ENCODE measurements at places on chromosomes 11 and 22. TPM values are rescaled to one million over a fixed set of nuclear protein-coding genes. Genes with fewer than 3 reads are reported as not detected.

Gene TBX10
- not detected for total RNA-seq

GRCh38 chr22:38760477-38761201 lies 4.8 kb upstream of the SUN2 start:
- no peak for DNase-seq

- DNase-seq: no peak
Observed at GRCh38 chr11:41984023-41984422, 524.6 kb upstream of the LRRC4C start.

DNA sequence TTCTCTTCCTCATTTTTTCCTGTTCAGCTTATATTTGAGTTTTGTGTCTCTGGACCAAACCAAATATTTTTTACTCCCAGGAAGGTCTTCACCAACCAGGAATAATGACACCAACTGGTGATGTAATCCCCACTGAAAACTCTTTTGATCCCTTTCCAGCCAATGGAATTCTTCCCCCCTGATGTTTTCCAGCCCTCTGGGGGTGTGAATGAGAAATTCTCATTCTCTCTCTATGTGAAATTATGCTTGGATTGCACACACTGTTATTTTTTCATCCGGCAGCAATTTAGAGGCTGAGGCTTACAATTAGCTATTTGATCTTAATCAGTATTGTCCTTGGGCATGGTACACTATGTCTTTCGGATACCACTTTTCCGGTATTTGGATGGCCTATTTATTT lies 39.5 kb upstream of the SLC1A2 start:
- DNase-seq: no peak

DNA sequence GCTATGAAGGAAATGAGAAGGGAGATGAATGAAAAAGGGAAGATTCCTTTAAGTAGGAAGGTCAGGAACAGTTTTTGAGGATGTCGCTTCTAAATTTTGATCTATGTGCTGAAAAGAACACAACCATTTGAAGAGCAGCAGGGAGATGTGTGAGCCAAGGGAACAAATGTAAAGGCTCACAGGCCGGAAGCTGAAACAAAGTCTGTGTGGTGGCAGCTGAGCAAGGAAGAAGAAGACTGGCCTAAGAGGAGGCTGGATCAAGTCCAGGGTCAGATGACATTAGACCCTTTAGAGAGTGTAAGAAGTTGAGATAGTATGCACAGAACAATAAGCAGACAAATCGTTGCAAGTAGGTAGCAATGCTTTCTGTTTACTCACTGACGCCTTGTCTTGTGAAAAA lies 1631.4 kb upstream of the TENM4 start:
- no peak for DNase-seq

GRCh38 chr11:64751136-64751535 lies 7.2 kb upstream of the RASGRP2 start:
- DNase-seq: no peak

DNA sequence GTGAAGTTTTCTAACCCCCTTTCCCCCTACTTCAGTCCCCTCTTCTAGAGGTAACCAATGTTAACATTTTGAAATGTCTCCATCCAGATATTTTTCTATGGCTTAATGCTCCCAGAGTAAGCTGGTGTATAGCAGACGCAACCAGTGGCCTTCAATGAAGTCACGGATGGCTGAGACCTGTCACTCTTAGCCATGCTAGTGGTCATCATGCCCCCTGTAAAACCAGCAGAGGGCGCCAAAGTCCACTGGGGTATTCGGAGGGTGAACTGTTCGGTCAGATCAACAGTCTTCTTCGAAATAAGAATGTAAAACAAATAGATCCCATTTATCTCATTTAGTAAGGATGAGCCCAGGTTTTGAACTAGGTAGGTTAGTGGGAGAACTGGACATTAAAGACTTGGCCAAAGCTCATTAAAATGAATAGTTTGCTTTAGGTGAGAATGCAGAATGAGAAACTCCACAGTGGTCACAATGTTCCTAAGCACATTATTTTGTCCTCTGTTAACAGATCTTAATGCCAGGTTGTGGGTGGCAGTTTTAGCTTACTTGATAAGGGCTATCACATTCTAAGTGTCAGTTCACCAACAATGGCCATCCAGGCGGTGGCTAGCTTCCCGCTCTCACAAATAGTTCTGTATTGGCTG lies 8.6 kb upstream of the MMP8 start:
- no peak for DNase-seq

- no peak for DNase-seq
Observed at GRCh38 chr22:47573141-47573540, 810.7 kb downstream of the TBC1D22A start.

GRCh38 chr11:14906993-14907392 lies 15.0 kb upstream of the CYP2R1 start:
- DNase-seq: no peak

DNA sequence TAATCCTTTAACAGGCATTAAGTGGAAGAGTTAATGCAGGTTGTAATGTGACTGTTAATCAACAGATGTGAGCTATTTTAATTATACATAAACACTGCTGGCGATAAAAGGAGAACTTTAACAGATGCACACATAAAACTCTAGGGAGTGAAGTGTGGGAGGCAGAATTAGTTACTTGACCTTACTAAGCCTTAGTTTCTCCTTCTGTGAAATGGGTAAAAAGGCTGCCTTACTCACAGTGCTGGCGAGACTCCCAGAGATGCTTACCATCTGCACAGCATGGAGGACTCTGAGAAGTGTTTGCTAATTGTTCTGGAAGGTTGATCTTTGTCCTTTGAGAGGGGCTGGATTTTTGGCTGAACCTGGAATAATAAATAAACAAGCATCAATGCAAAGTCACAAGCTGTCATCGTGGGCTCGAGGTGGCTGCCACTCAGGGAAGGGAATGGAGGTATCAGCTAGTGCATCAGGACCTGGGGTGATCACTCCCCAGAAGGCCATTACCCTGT lies 58.6 kb upstream of the MPEG1 start:
- no peak for DNase-seq

DNA sequence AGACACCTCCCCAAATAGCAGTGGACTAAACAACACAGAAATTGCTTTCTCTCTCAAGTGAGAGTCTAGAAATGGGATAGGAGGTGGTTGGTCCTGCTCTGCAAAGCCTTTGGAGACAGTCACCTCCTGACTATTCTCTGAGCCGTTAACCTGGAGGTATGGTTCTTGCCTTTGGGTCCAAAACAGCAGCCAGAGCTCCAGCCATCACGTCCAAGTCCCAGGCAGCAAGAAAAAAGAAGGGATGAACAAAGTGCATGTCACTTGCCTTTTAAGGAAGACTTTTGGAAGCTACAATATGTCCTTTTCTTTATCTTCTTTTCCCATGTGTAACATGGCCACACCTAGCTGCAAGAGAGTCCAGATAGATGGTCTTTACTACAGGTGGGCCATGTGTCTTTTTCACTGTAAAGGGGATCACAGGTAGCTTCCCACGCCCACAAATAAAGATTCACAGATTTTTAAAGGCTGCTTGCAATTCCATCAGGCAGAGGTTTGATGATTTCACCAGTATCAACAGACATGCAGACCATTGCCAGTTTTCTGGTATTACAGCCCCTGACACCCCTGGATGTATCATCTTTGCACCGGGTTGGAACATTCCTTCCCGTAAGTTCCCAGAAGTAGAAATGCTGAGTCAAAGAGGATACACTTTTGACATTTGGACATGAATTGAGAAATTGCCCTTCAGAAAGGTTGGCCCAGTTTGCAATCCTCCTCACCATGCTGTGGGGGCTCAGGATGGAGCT lies 66.0 kb downstream of the MYEOV start:
- DNase-seq: peak; percentile 38

Gene OR52I1
- not detected for total RNA-seq

DNA sequence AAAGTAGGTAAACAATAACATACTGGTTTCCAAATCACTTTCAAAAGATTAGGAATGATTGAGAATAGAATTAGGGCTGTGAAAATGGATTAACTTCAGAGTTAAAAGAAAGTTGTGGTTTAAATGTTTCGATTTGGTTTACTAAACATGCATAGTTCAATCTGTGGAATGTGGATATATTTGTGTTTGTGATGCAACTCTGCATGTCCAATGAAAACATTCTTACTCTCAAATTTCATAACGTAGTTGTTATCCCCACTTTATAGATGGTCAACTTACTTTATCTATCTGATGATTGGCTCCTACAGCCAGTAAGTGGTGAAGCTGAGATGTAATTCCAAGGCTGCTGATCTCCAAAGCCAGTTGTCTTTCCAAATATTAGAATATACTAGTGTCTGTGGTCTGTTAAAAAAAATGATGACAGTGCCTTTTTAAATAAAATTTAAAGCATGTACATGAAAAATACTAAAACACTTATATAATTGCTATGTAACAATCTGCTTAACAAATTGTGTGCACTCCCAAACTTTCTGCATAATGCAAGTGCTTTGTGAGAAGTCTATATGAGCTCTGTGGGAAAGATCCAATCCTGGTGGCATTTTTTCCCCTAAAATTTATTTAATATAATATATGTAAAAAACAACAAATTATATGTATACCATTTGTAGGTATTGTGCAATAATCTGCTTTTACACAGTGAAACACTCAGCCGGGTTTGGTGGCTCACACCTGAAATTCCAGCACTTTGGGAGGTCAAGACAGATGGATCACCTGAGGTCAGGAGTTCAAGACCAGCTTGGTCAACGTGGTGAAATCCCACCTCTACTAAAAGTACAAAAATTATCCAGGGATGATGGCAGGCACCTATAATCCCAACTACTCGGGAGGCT lies 9.7 kb upstream of the SIK3 start:
- DNase-seq: no peak

DNA sequence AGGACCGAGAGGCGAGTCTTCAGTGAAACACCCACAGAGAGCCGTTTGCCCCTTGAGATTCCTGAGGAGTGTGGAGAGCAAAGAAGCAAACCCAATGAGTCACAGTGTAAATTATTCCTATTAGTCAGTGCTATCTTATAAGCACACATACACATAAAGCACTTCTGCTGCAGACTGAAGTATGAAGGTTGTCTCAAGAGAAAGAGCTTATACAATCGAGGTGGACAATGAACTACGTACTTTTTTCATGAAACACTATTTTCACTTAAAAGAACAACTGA lies 37.3 kb downstream of the GALNT18 start:
- no peak for DNase-seq

- no peak for DNase-seq
Observed at GRCh38 chr11:107785401-107785800, 73.2 kb downstream of the SLC35F2 start.

Gene PANX3
- total RNA-seq: not detected

Gene CCDC85B
- 66.2 TPM for total RNA-seq

Gene OR4X1
- not detected for total RNA-seq

DNA sequence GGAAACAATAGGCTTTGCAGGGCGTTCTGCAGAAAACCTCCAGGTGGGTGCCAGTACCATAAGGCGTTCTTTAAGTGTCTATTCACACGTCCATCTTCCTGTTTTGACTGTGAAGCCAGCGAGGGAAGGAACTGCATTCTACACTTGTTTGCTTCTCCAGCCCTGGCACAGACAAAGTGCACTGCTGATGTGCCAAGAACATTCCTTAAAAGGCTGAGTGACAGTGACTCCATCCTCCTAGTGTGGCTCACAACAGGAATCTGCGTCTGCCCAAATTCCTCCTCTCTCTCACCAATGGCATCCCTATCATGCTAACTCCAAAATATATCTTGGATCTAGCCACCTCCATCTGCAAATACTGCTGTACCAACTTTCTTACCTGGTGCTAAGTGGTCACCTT lies 407.4 kb upstream of the SYN3 start:
- DNase-seq: no peak

GRCh38 chr11:5046754-5047330 lies 516 bp downstream of the OR52J3 start:
- no peak for DNase-seq

Gene MYO7A
- total RNA-seq: 3.0 TPM

- DNase-seq: no peak
Observed at GRCh38 chr22:39624501-39624821, 53.9 kb downstream of the CACNA1I start.

Gene OR51B5
- total RNA-seq: not detected

GRCh38 chr11:82682003-82682751 lies 51.5 kb downstream of the FAM181B start:
- no peak for DNase-seq

DNA sequence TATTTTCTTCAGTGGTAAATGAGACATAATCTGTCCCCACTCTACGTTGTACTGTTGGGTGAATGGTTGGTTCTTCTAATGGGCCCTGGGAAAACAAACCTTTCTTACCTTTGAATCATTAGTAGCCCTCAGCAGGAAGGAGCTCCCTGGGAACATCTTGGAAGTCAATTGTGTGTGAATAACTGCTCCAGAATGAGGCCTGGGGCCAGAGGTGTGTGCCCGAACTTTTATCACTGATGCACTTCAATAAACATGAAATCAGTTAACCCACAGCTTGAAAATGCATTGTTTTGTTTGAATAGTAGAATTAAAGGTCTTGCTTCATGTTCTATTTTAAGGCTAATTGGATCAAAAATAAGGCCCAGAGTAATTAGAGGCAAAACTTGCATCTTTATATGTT lies 67.1 kb downstream of the NAV2 start:
- DNase-seq: no peak

- DNase-seq: no peak
Observed at GRCh38 chr11:27294654-27295053, 68.4 kb downstream of the CCDC34 start.

GRCh38 chr11:132639403-132639802 lies 892.9 kb downstream of the OPCML start:
- DNase-seq: no peak

GRCh38 chr11:116061322-116061721 lies 557.1 kb upstream of the CADM1 start:
- DNase-seq: no peak
